ENCODE measurements at places on chromosomes 1 and 21.

GRCh38 chr1:83115785-83116184, 883.1 kb downstream of the TTLL7 start:
- DNase-seq, result no peak

DNA sequence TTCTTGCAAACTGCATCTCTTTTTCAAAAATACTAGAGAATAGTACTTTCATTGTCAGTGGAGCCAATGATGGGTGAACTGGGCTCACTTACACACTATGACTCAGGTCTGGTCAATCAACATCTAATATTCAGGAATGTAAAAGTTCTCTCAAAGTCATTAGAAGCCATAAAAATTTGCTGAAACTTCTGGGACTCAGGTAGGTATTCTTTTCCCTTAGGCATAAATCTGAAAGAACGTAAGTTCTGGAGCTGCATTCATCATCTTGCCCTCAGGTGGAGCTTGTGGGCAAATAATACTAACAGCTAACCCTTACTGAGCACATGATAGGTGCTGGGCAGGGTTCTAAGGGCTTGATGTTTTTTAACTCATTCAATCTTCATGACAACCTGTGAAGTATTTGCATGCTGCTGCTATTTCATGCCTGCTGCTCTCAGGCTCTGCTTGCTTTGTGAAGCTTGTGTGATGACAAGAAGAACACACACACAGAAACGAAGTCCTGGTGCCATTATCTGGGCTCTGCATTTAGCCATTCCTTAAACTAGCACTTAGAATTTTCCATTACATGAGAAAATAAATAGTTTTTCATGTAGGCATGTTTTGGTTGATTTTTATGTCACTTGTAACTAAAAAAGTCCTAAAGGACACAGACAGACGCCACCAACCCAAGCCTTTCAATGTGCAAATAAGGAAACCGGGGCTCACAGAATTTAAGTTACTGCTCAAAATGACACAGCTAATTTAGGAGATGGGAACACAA, 394.2 kb upstream of the LYPLAL1 start:
- no peak for DNase-seq

GRCh38 chr1:89466307-89466930, 58.2 kb upstream of the LRRC8B start:
- no peak for DNase-seq

DNA sequence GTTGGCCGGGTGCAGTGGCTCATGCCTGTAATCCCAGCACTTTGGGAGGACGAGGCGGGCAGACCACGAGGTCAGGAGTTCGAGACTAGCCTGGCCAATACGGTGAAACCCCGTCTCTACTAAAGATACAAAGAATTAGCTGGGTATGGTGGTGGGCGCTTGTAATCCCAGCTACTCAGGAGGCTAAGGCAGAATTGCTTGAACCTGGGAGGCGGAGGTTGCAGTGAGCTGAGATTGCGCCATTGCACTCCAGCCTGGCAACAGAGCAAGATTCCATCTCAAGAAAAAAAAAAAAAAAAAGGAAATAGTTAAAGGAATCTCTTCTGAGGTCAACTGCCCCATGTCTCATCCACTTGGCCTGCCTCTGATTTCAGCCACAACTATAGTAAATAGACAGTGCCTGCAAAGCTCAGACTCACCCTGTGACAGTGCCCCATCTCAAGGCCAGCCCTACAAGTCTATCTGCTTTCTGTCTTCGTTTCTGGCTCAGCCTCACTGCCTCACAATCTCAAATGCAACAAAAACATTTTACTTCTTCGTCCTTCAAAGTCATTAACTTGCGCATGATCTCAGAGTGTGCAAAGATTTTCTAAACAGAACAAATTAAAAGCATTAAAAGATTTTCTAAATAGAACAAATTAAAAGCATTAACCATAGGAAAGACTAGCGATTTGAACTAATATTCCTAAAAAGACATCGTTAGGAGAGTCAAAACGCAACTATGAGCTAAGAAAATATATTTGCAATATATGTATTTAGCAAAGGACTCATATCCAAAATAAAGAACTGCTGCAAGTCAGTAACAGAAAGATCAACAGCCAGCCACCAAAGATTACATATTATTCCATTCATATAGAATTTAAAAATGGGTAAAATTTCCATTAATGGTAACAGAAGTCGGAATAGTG, 65.0 kb upstream of the PRDX6 start:
- no peak for DNase-seq

DNA sequence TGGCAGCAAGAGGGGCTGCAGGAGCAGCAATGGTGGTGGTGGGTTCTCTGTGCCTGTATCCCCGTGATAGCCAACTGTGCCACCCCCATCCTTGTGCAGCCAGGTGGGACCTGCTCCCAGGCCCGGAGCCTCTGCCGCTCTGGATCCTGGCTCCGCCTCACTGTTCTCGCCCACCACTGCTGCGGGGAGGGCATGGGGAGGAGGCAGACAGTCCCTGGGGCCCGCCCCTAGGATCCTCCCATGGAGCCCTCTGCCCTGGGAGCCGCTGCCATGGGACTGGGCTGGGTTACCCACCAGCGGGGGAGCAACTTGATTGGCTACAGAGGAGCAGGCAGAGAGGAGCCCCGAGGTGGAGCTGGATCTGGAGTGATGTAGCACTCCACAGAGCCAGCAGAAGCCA, 31.6 kb downstream of the CD1D start:
- DNase-seq, result no peak

DNA sequence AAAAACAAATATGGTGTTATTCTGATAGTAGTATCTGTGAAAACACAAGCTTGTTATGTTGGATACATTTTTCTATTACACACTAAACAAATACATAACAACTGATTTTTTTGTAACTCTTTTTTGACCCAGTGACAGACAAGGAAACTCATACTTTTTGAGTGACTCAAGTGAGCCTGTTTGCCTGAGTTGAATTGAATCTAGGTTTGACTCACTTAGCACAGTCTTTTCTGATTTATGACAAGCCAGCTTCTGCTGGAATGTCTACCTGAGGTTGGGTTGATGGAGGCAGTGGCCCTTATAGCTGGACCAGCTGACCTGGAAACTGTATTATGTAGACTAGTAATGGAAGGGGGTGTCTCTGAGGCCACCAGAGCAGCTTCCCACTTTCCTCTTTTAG, 4.2 kb upstream of the CLCA4 start:
- DNase-seq, result no peak

GRCh38 chr1:217661407-217661806, 30.3 kb downstream of the SPATA17 start:
- DNase-seq, result no peak

GRCh38 chr1:172002725-172003345, 161.5 kb downstream of the DNM3 start:
- DNase-seq, result no peak

DNA sequence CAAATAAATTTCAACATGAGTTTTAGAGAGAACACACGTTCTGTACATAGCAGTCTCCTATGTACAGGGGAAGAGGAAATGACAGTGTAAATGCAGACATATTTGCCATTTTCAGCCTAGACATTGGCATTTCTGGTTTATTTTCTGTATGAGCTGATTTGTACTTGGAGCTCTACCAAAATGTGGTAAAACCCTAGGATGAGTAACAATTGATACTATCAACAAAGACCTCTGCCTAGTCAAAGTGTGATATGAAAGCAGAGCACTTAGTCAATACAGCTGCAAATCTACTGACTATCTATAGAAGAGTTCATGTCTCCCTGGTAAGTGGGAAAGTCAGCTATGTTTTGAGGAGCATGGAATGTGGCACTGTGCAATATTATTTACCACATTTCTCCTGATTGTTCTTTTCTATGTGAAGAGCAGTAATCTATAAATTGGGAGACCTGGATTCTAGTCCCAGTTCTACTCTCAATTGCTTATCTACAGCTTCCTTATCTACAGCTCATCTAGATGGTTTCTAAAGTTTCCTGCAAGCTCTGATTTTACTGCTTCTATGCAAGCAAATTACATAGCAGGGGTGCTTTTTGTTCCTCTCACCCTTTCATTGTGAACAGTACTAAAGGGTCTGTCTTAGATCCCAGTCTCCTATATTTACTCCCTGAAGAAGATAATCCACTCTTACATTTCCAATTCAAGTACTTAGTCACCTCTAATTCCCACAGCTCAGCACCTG, 334.2 kb downstream of the NTNG1 start:
- DNase-seq, result no peak

DNA sequence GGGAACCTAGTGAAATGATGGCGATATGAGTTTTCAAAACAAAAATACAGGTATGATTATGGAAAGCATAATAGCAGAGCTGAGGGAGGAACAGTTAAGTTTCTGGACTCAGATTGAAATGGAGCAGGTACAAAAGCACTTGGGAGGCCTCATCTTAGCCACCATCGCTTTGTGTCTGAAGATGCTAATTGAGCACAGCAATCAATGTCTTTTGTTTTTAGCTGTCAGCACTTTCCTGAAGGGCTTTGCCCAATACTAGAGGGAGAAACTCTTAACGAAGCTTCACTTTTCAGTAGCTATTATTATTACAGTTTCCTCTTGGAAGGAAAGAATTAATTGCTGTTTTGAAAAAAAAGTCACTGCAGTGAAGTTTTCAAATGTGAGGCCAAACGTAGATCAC, 348.7 kb downstream of the RWDD3 start:
- no peak for DNase-seq

DNA sequence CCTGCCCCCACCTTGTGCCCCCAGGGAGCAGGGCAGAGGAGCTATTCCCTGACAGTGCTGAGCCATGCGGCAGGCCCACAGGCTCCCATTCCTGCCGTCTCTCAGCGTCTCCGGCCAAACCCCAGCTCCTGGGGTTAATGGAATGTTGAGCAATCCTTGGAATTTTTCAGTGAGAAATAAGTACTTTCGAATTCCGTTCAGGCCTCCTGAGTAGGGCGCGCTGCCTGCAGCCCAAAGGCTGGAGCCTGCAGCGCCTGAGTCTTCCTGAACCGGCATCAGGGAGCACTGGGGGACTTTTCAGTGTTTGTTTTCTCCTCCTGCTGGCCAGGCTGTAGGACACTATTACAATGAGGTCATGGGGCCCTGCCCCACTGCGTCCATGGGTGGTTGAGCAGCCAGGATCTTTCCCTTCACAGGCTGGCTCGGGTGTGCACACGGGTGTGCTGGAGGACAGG, 33.3 kb upstream of the CSF1 start:
- no peak for DNase-seq

GRCh38 chr1:200981278-200981677, 42.2 kb downstream of the KIF21B start:
- no peak for DNase-seq

- no peak for DNase-seq
These were observed 1587.7 kb downstream of the AMY1C start for GRCh38 chr1:105337420-105337819.

DNA sequence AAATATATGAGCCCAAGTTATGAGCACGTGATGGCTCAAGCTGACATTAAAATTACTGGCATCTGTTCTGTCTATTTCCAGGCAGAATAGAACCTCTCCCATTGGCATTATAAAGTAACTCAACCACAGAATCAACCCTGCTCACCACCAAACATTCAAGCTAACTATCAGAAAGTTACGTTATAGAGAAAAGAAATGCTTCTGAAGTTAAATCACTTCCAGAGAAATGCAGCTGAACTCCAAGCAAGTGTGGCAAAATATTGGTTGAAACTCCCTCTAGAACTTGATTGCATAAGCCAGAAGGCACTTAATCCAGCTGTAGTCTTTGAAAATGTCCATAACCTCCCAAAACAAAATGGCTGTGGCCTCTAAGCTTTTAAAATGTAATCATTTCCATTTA, 36.2 kb upstream of the UBE2U start:
- DNase-seq, result no peak

- no peak for DNase-seq
These were observed 11.9 kb upstream of the RIPPLY3 start for GRCh38 chr21:36994501-36995158.

- no peak for DNase-seq
These were observed 66.8 kb upstream of the ASB17 start for GRCh38 chr1:75999034-75999433.

DNA sequence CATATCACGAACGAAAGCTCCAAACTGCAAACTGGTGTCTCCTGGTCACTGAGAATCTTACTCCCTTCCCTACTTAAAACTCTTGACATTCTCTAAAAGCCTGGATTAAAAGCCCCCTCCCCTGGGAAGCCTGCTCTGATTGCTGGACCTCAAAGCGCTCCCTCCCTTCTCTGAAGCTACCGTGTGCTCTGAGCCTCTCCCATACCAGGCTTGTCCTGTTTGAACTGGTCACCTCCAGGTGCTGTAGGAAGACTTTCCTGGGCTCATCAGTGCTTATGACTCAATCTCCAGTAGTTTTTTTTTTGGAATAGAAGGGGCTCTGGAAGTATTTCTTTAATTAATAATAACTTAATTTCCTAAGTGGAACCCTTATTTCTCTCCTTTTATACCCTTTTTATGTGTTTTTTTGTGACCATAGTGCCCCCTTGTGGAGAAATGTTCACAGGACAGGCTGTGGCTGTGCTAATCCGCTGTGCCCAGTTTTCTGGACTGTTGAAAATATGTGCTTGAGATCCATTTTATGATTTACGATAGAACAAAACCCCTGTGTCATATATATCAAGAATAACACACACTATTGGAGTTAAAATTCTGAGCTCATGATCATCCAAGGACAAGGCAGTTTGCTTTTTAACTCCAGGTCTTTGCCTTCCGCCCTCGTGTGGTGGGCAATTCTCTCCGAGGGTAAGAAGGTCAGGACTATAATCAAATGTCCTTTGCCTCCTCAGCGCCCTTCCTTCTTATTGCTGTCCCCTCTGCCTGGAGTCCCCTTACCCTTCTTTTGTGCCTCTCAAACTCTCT, 16.9 kb downstream of the MTARC1 start:
- no peak for DNase-seq

GRCh38 chr1:115296981-115297380, 41.1 kb downstream of the NGF start:
- no peak for DNase-seq

GRCh38 chr1:188906921-188907641, 1570.6 kb downstream of the BRINP3 start:
- DNase-seq, result no peak

GRCh38 chr1:38800720-38801671, 58.6 kb downstream of the RRAGC start:
- DNase-seq, result no peak

DNA sequence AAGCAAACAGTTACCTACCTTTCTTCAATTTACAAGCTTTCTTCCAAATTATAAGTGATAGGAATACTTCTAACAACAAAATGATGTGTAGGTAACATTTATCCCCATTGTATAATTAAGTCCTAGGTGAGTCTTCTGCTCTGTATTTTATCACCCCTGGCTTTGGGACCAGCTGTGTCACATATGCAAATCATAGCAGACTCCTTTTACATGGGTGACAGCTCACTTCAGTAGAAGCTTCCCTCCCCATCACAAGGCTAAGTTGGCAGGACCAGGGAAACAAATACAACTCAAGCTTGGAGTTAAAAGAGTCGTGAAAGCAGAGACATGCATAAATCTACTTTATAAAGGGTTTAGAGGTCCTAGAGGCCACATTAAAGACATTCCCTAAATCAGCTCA, 121.1 kb upstream of the RUNX1 start:
- DNase-seq, result no peak

DNA sequence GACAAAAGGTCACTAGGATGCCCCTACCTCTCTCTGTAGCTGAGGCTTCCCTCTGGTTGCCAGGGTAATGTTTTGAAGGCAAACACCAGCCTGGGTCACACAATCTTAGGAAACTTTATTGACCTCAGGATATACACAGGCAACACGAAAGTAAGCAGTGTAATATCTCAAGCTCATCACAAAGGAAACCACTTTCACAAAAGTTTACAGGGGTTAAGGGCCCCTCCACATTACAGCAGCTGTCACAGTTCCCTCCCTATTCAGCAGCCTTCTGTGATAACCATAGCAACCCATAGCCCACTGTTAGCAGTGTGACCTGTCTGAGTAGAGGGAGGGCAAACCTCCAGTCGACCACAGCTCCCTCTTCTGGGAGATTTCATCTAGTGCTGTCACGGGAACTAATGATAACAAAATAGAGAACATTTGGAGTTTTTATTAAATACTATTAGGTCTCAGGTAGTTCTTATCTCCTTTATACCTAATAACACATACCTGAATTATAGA, 149.8 kb downstream of the PTPRC start:
- DNase-seq, result no peak

All from esophagus squamous epithelium (tissue), 5 donors.